ENCODE measurements at places on chromosomes 4 and X.

- DNase-seq = no peak
Observed at GRCh38 chr4:62482355-62482754, 1282.2 kb downstream of the ADGRL3 start.

DNA sequence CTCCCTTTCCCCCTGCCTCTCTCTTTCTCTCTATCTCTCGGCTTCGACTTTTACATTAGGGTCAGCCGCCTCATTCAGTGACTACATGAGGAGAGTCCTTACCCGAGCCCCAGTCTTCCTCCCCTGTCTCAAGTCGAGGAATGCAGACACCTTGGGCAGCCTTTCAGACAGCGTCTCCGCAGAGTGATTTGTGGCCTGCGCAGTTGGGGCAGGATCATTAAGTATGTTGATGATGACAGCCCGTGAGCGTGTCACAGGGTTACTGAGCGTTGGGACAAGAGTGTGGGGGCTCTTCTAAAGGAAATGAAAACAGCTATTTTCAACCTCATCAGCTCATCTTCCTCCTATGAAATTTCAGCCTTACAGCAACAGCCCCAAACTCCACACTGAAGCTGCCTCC is 312.1 kb upstream of the GATB start:
- DNase-seq = no peak

- DNase-seq = no peak
Observed at GRCh38 chr4:139245590-139245989, 34.4 kb downstream of the MGARP start.

GRCh38 chrX:24241822-24242648 is 71.8 kb downstream of the SUPT20HL2 start:
- DNase-seq = no peak

DNA sequence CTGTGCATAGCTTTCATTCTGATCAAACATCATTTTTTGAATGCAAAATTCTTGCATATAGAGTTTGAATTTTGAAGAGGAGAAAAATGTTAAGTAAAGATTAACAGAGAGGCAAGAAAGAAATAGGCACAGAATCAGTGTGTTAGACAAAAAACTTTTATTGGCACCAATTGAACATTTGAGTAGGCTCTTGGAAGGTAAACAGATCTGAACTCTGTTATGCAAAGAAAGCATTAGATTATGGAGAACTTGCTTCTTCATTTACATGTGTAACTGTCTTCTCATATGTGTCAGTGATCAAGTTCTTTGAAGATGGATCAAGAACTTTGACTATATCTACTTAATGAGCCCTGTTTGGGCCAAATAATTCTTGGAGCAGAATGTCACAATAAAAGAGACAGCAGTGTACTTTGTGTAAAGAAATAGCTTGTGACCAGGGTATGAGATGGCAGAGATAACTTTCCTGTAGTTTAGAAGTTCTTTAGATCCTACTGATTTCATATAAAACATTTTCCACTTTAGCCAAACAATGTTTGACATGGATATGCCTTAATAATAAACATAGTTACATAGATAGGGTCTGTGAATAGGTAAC is 61.3 kb downstream of the LIMCH1 start:
- no peak for DNase-seq
